WTC11 (cell line): ENCODE measurements at places on chromosomes 13 and 19.
A peak's percentile ranks its signal among the peaks of the same experiment; 100 is the strongest.

DNA sequence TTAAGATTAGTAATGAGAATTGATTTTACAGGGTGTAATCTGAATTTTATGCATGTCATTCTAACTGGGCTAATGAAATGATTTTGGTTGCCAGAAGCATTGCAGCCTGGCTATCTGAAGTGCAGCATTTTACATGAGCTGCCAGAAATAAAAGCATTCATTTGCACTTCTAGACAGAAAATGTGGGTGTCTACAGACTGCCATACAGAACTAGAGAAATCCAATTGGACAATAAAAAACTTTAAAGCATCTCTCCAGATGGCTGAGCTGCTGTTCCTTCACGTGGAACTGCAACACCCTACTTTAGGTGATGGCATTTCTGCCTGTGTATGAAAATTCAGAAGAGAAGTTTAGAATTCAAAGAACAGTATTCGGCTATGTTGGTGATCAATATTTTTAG lies 450.1 kb upstream of the SLITRK1 start:
- no peak for DNase-seq

GRCh38 chr13:113783966-113784644 lies 25.1 kb downstream of the TMEM255B start:
- no peak for DNase-seq

- no peak for DNase-seq
These were observed 107.6 kb downstream of the ZIC5 start for GRCh38 chr13:99863789-99864626.

- DNase-seq = no peak
These were observed 134.1 kb downstream of the KATNAL1 start for GRCh38 chr13:30173303-30173610.

- DNase-seq = no peak
These were observed 23.9 kb upstream of the SPART start for GRCh38 chr13:36370108-36370429.

GRCh38 chr13:96794669-96795068 lies 199.6 kb downstream of the OXGR1 start:
- DNase-seq = no peak

DNA sequence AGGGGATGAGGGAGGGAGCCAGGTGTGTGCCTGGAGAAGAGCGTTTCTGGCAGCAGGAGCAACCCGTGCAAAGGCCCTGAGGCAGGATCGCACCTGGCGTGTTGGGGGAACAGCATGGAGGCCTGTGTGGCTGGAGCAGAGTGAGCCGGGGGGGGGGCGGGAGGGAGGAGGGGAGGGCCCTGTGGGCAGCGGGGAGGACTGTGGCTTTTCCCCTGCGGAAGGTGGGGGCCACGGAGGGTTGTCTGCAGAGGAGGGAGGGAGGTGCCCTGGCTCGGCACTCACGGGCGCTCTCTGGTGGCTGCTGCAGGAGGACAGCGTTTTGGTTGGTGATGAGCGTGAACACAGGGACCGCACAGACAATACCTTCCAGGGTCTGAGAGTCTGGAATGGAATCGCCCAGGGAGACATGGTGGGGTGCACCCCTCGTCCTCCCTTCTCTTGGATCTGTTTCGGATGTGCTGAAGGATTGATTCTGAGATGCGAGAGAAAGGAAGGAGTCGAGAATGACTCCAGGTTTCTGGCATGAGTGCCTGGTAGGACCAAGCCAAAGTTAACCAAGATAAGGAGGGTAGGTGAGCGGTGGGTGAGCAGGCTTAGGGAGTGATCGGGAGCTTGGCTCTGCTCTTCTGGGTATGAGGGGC lies 6.5 kb downstream of the RAB11B start:
- DNase-seq = peak; percentile 85

GRCh38 chr19:33399081-33399744 lies 25.7 kb downstream of the CEBPG start:
- peak; percentile 9 for DNase-seq

DNA sequence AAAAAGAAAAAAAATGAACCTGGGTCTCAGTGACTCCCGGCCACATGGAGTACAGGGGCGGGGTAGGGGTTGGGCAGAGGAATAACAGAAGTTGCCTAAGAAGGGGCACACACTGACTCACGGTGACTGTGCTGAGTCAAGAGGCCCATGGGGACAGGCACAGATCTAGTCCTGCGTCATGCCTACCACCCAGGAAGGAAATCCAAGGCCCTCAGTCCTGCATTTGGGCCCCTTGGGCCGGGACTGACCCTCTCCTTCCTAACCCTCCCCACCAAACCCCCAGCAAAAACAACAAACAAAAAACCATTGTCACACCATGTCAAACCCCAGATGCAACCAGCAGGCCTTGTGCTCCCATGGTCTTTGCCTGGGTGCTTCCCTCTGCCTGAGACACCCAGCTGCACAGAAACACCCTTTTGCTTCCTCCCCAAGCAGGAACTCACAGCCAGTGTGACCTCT lies 9.6 kb upstream of the NOTCH3 start:
- DNase-seq = no peak
